Hematopoietic multipotent progenitor cell treated with erythropoietin and hydrocortisone succinate and interleukin-3 and kit ligand, for 8 days (in vitro differentiated cells): ENCODE measurements at places on chromosomes 16 and 17.

DNA sequence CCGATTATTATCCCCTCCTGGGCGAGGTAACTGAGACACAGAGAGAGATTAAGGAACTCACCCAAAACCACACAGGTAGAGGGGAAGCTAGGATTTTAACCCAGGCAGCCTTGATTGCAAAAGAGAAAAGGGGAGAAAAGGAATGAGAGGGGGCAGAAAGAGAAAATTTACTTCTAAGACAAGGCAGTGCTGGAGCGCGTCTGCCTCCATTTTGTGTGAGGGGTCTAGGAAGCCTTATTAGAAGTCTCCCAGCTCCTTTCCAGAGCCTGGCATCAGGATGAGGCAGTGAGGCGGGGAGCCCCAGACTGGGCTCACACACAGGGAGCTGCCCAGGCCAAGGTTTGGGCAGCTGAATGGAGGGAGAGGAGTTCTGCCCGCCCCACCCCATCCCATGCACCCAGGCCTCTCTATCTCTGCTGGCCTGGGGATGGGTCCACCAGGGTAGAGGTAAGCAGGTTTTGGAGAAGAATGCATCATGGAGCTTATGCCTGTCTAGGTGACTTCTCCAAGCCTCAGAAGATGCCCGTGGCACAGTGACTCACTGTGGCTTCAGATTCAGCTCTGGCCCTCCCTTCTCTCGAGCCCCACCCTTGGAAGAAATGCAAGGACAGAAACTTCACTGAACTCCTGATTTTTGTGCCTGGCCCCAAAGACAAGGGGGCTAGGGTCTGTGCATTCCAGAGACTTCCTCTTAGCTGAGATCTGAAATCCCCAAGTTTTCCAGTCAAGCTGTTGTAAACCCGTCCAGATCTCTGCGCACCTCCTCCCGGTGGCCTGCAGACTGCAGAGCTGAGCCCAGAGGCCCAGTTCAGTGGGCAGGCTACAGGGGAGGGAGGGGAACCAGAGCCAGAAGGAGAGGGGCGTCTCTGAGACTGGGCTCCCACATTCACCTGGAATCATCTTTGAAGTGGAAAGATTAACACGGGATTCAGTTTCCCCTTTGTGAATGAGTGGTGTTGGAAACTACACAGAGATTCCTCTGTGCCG, 95.1 kb upstream of the CDH5 start:
- no peak for DNase-seq

GRCh38 chr17:46158323-46159296, 34.6 kb downstream of the KANSL1 start:
- no peak for DNase-seq

GRCh38 chr16:35146031-35146710, 1686.8 kb downstream of the TP53TG3F start:
- DNase-seq, result no peak

GRCh38 chr17:76493505-76494167, 7.6 kb downstream of the RHBDF2 start:
- DNase-seq, result no peak
